ENCODE measurements at places on chromosomes 11 and 22.

- DNase-seq = no peak
Observed at GRCh38 chr11:114163830-114164401, 104.4 kb downstream of the ZBTB16 start.

- DNase-seq = peak; percentile 23
Observed at GRCh38 chr22:46147061-46147460, 3.3 kb upstream of the PPARA start.

- DNase-seq = no peak
Observed at GRCh38 chr11:35689081-35689996, 26.8 kb downstream of the TRIM44 start.

DNA sequence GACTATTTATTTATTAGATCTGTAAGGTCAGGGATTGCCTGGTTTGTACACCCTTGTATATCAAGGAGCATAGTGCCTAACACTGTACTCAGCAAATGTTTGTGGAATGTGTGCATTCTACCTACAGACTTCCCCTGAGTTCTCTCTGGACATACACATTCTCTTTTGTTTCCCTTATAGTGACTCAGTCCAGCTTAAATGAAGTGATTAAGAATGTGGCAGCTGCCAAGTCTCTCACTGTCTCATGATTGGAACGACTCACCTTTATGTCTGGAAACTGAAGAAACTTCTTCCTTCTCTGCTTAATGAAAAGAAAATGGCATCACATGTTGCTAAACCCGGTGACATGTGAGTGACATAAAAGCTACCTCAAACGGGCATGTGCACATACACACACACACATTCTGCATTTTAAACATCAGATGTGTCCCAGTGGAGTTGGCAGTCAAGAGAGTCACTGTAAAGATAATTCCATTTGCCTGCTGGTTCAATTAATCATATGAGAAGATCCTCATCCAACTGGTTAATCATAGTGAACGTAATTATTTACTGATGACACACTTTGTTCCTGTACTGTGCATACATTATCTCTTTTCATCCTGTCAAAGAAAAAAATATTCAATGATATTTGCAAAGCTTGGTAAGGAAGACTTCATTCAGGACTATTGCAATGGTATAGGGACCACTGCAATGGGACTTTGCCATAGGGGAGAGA, 42.8 kb downstream of the GLYAT start:
- no peak for DNase-seq

GRCh38 chr11:83982825-83983224, 696.7 kb upstream of the CCDC90B start:
- DNase-seq = no peak

GRCh38 chr11:103550811-103551210, 441.6 kb downstream of the DYNC2H1 start:
- no peak for DNase-seq

GRCh38 chr22:36935313-36935610, 21.8 kb downstream of the CSF2RB start:
- DNase-seq = no peak

DNA sequence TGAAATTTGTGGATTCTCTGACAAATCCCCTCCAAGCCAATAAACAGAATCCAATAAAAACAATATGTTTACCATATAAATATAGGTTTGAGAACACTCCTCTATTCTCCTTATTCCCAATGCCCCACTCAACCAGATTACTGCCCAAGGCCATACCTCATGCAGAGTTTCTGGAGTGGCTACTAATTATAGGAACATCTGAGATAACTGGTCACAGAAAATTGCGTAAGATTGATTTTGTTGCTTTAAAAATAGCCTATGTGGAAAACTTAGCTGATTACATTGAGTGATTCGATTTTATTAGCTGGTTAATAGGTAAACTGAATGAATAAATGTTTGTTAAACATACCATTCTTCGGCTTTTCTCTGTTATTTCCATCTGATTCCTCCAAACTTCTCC, 48.0 kb downstream of the ME3 start:
- no peak for DNase-seq

- DNase-seq = no peak
Observed at GRCh38 chr22:38038890-38039812, 18.1 kb upstream of the PICK1 start.

GRCh38 chr11:72036687-72037086, 38.0 kb downstream of the IL18BP start:
- DNase-seq = no peak

GRCh38 chr11:82085493-82085892, 648.2 kb downstream of the FAM181B start:
- DNase-seq = no peak

DNA sequence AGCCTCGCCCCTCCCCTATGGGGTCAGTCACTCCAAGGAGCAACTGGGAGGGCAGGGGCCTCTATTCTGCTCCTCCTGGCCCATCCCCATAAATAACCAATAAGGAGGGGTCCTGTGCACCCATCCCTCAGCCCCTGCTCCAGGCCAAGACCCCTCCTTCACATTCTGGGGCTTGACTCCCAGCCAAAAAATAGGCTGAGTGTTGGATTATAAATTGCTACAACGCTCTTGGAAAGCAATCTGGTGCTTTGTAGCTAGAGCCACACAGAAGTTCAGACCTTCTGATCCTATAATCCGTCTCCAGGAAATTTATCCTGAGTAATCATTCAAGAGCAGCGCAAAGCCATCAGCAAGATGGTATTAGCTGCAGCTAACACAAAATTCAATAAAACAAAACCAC, 42.5 kb downstream of the ABCC8 start:
- DNase-seq = no peak

GRCh38 chr11:81005595-81005994, 1564.8 kb upstream of the TENM4 start:
- no peak for DNase-seq

- no peak for DNase-seq
Observed at GRCh38 chr11:46202149-46202548, 75.3 kb upstream of the CREB3L1 start.

DNA sequence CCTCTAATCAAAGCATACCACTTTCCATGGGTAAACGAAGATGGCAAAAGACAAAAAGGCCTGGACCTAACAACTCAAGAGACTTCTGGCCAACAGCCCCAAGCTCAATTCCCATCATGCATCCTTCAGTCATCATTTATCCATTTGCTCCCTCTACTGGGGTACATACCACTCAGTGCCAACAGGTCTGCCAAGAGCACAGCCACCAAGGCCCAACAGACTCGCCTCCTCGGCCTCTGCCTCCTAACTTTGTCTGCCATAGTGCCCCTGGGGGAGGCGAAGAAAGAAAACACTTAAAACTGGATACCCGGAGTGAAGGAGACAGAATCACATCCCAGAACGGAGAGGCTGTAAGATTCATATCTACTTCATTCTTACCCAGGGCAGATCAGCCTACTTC, 1.1 kb downstream of the HYOU1 start:
- no peak for DNase-seq

GRCh38 chr11:67498544-67498972, 6.6 kb downstream of the PITPNM1 start:
- no peak for DNase-seq

GRCh38 chr11:119533921-119534736, 111.2 kb upstream of the THY1 start:
- DNase-seq = peak; percentile 82

DNA sequence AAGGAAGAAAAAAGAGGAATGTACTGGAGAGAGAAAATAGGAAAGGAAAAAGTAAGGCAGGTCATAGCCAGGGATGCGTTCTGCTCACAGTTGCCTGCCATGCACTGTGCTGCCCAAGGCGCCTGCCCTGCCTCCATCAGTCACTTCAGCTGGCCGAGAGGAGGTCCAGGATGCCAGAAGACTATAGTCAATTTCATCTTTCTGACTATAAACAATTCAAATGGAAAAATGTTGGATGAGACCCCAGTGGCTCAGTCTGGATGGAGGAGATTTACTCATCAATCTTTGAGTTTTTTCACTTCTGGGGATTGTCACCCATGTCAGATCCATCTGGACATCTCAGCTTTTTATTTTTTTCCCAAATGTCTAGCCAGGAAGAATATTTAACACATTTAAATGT, 36.7 kb upstream of the CLMP start:
- no peak for DNase-seq

GRCh38 chr11:4455419-4455818, 6.3 kb downstream of the OR52K2 start:
- DNase-seq = no peak

DNA sequence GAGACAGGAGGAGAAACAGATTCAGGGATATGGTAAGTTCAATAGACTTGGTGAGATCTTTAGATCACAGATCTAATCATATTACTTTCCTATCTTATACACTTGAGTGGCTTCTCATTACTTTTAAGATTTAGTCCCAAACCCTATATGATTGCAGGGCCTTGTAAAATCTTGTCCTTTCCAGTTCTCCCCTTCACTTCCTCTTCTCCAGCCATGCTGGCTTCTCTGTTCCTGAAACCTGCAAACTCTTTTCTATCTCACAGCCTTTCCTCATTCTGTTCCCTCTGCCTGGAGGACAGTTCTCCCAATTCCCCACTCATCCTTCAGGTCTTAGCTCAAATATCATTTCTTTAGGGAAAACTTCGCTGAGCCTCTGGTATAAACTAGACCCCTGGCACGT, 65.9 kb upstream of the BIRC3 start:
- DNase-seq = no peak

DNA sequence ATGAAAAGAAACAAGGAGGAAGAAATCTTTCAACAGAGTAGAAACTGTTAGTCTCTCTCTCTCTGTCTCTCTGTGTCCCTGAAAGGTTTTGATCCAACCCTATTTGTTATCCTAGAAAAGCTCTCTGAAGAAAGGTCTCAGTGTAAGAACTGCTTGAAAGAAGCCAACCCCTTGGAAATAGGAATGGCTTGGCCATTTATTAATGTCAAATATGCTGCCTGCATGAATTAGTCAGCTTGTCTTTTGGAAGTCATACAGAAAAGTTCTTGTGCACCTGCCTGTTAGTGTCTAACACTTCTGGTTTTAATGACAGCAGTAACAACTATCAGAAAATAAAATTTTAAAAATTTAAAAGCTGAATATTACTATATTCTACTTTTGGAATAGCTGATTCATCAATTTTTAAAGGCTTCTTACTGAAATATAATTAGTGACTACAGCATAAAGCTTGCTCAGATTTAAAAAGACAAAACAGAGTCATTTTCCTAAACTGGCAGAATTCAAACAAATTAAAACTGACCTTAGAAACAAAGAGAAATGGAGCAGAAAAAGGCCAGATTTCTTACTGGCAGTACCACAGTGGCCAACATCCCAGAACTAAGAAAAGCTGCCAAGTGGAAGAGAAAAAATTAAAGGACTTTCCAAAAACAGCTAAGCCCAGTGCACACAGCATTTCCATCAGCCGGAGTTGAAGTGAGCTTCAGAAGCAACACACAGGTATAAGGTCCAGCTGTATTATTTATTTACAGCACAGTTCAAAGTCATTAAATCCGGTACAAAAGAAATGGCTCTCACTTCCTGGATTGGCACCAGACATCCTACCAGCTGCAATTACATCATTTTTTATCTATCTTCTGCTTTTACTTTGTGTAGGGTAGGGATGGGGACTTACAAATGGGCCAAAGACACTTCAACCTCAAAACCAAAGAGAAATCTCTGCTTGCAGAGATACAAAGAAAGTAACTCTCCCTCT, 76.3 kb downstream of the PRCP start:
- DNase-seq = no peak

DNA sequence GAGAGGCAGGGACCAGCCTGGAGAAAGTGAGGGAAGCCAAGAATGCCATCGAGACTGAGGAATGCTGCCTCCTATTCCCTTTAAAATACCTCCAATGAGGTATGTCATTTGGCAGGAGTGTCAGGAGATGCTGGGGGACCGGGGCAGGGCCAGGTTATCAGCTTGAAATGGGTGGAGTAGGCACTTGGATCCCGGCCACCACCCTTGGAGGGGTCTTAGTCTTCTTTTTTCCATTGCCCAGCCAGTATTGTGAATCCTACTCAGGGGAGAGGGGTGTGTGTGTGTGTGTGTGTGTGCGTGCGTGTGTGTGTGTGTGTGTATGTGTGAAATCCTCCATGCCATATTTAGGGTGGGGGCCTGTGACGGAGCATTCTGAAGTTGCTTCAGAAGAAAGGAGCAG, 116.2 kb downstream of the ZBTB16 start:
- no peak for DNase-seq

GRCh38 chr11:115111066-115111465, 393.1 kb downstream of the CADM1 start:
- DNase-seq = no peak

- no peak for DNase-seq
Observed at GRCh38 chr11:36899800-36900199, 301.8 kb upstream of the RAG2 start.

- no peak for DNase-seq
Observed at GRCh38 chr11:87150936-87151335, 113.2 kb downstream of the TMEM135 start.

DNA sequence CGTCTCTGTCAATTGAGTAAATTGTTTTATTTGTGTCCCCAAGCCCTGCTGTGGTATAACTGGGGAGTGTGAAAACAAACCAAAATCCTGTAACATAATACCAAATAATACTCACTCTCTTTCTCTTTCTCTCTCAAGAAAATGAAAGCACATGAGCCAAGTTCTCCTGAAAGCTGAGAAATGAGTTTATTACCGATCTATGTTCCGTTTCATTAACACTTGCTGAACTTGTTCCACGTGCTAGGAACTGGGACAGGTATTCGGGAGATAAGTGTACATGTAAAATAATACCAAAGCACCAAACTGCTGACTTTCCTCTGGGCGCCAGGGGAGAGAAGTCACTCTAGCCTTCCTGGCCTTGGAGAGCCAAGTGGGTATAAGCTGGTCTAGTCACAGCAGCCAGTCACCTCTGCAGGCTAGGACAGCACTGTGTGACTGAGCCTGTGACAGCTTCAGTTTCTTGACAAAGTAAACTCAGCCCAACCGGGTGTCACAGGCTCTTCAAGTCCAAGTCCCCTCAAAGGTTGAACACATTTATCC, 23.1 kb downstream of the CD6 start:
- no peak for DNase-seq

DNA sequence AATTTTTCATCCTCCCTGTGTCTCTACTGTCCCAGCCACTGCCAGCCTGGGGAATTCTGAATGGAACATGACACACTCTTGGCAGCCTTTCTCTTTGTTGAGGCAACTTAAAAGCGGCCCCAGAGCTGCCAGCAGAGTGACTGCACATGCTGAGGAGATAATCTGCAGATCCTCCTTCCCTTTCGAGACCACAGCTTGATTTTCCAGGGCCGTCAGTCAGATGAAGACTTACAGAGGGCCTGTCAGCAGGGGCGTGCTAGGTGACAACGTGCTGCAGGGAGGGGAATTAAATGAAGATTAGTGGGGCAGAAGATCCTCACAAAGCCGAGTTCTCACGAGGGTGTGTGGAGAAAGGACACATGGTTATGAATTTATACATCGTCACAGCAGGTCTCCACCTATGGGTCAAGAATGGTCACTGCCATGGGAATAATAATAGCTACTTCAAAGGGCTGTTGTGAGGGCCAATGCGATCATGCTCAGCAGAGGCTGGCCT, 193.5 kb upstream of the PITPNB start:
- peak; percentile 50 for DNase-seq

GRCh38 chr11:106724293-106724892, 293.9 kb downstream of the GUCY1A2 start:
- no peak for DNase-seq

All from adrenal gland (tissue), 19 donors.